T-helper 17 cell (primary cell): ENCODE measurements at places on chromosomes 11 and 22.

DNA sequence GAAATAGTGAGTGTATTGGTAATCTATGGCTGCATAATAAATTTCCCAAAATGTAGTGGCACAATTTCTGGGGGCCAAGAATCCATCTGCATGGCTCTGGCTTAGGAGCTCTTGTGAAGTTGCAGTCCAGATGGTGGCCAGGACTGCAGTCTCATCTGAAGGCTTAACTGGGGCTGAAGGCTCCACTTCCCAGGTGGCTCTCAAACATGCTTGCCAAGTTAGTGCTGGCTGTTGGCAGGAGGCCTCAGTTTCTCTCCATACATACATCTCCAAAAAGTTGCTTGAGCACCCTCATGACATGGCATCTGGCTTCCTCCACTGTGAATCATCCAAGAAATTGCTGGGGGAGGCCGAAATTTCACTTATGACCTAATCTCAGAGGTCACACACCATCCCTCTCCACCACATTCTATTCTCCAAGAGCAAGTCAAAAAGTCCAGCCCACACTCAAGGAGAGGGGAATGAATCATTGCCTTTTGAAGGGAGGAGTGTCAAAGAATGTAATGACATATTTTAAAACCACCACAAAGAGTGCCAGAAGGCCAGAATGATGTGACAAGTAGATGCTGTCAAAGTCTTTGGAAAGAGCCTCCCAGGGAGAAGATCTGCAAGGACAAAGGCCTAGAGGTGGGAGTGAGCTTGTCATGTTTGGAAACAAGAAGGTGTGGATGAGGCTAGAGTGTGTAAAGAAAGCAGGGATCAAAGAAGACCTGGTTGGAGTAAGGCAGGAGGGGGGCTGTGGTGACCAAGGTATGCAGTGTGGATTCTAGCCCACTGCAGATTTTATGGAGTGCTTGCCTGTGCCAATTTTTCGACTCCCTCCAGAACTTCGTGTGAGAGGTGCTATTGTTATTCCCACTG is 566.2 kb downstream of the MIAT start:
- DNase-seq, result no peak

- no peak for DNase-seq
Measured at GRCh38 chr11:116326146-116326545, 446.6 kb downstream of the BUD13 start.

DNA sequence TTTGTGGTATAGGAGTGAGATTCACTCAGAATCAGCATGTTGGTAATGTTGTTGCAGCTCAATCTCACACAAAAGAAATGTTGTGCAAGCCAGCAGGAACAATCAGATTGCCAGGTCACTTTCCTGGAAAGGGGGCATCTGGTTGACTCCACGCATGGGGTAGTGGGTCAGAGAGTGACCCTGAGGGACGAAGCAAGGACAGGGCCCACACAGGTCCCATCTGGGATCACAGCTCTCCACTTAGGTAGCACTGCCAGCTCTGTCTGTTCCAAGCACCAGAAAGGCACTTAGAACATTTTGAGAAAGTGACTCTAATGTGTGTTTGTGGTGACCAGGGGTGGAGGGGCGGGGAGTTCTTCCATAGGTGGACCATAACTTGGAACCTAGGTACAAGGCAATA is 109.5 kb downstream of the RASSF10 start:
- DNase-seq, result no peak

GRCh38 chr11:72519220-72519881 is 85.0 kb upstream of the CLPB start:
- no peak for DNase-seq

DNA sequence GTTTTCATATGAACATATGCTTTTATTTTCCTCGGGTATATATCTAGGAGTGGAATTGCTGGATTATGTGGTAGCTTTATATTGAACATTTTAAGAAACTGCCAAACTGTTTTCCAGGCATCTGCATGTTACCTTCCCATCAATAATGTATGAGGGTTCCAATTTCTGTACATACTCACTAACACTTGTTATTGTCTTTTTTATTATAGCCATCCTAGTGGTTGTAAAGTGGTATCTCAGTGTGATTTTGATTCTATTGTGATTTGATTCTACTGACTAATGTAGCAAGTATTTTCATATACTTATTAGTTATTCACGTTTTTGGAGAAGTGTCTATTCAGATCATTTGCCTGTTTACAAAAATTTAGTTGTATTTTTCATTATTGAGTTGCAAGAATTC is 2.0 kb downstream of the ANO5 start:
- DNase-seq, result no peak

- no peak for DNase-seq
Measured at GRCh38 chr11:119453881-119454280, 30.9 kb upstream of the THY1 start.

DNA sequence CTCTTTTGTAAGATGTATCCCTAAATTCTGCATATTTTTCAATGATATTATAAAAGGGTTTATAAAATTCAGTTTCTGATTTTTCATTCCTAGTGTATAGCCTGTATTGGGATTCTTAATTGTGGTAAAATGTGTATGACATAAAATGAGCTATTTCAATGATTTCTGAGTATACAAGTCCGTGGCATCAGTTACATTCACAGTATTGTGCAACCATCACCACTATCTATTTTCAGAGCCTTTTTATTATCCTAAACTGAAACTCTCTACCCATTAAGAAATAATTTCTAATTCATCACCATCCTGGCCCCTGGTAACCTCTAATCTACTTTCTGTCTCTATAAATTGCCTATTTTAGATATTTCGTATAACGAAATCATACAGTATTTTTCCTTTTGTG is 39.8 kb downstream of the EIF3F start:
- no peak for DNase-seq

- no peak for DNase-seq
Measured at GRCh38 chr11:86416494-86416893, 41.8 kb downstream of the CCDC81 start.

- peak; percentile 76 for DNase-seq
Measured at GRCh38 chr11:66421492-66422205, 814 bp downstream of the NPAS4 start.

DNA sequence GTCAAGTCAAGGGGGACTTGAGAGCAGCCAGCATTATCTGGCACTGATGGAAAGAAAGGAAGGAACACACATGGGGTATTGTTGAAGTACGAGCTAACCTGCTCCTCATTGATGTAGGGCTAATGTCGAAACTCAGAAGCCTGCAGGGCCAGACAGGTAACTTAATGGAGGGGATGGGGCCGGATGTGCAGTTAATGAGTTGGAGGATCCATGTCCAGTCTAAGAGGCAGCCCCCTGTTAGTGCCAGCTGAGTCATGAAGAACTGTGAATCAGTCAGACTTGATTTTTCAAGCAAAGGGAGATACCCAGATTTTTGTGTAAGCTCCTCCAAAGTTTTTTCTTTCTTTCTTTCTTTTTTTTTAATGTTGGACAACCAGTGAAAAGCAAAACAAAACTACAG is 65.6 kb downstream of the CECR2 start:
- no peak for DNase-seq

- DNase-seq, result no peak
Measured at GRCh38 chr11:2294926-2295290, 6.8 kb downstream of the C11orf21 start.
